ENCODE measurements at places on chromosomes 16 and 17.

DNA sequence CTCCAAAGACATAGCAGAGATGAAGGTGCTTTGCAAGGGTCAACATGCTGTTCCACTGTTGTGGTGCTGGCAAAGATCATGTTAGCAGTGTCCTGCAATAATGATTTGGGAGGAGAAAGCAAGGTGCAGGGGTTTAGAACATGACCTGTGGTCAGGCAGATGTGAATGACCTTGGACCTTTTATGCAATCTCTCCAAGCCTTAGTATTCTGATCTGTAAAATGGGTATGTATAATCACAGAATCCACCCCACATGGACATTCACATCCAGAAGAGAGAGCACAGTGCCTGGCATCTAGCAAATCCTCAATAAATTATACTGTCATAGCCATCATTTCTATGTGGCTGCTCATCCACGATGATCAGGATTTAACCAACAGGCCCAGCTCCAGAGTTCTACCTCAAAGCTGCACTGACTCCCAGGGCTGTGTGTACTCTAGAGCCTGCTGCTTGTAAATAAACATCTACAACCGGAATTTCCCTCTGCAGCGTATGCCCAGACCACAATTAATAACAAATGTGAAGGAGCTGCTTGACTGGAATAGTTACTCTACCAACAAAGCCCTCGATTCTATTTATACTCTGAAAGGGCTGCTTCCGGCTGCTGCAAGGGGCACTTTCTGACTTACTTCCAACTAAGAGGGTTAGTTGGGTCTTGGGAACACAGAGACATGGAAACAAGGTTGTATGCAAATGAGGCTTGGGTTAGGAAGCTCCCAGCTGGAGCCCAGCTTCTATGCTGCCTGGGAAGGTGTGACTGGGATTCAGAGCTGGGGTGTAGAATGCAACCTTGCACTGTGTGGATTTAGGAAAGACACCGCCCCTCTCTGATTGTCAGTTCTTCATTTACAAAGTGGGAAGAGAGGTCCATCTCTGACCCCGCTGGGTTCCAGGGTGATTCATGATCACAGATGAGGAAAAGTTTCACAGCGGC, 265.2 kb downstream of the XYLT1 start:
- no peak for DNase-seq

DNA sequence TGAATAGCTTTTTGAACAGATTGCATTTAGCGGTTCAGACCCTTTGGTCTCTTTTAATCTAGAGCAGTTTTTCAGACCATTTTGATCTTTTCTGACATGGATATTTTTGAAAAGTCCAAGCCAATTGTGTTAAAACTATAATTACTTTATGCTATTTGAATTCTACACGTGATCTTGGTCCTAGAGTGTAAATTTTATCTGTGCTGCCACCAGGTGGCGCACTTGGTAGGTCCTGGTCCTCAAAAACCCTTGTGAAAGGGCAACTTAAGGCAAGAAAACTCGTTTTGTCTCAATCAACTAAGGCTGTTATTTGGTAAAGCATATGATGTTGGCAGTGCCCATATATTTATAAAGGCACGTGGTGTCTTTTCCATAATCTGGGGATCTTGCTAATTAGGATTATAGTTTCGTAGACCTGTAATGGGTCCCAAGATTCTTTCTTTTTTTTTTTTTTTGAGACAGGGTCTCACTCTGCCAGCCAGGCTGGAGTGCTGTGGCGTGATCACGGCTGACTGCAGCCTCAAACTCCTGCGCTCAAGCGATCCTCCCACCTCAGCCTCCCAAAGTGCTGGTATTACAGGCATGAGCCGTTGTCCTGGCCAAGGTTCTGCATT, 43.9 kb upstream of the TEX2 start:
- peak; percentile 55 for DNase-seq

- DNase-seq = no peak
These were observed 137.6 kb downstream of the RBFOX3 start for GRCh38 chr17:79473111-79473875.

GRCh38 chr16:2698965-2699750, 16.8 kb downstream of the KCTD5 start:
- no peak for DNase-seq

- no peak for DNase-seq
These were observed 72.9 kb upstream of the CCL2 start for GRCh38 chr17:34182036-34182803.

- no peak for DNase-seq
These were observed 120.3 kb downstream of the AATF start for GRCh38 chr17:37069087-37069486.

DNA sequence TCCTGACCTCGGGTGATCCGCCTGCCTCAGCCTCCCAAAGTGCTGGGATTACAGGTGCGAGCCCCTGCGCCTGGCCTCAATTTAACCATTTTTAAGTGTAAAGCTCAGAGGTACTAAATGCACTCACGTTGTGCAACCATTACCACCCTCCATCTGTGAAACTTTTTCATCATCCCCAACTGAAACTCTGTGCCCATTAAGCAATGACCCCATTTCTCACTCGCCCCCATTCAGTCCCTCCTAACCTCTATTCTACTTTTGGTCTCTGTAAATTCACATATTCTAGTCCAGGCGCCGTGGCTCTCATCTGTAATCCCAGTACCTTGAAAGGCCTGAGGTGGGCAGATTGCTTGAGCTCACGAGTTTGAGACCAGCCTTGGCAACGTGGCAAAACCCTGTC, 8.3 kb upstream of the SPNS3 start:
- no peak for DNase-seq

- no peak for DNase-seq
These were observed 279.5 kb upstream of the MYOCD start for GRCh38 chr17:12386225-12386624.

DNA sequence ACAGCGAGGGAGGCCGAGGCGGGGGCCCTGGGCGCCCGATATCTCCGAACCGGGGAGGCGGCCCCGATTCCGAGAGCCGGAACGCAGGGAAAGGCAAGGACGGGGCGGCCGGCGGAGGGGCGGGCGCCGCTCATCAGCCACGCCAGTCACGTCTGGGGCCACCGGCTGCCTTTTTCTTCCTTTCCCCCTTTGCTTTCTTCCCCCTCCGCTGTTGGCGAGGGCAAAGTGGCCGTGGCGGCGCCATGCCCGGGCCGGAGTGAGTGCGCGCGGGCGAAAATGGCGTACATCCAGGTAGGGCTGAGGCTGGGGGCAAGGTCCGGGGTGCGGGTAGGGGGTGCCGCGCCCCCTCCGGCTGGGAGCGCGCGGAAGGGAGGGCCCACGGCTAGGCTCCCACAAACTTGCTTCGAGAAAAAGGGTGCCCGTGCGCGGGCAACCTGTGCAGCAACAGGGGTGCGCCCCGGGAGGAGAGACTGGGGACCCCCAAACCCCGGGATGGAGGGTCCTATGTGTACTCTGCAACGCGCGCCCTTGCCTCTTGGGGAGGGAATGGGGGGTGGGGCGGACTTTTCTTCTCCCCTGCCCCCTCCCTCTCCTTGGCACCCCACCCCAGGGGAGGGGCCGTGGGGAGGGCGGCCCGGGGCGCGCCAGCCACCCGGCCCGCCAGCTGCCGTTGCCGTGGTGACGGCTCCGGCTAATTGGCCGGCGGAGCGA, 486 bp downstream of the SYT17 start:
- no peak for DNase-seq

- DNase-seq = no peak
These were observed 77.5 kb downstream of the CDK5R1 start for GRCh38 chr17:32564325-32564724.

DNA sequence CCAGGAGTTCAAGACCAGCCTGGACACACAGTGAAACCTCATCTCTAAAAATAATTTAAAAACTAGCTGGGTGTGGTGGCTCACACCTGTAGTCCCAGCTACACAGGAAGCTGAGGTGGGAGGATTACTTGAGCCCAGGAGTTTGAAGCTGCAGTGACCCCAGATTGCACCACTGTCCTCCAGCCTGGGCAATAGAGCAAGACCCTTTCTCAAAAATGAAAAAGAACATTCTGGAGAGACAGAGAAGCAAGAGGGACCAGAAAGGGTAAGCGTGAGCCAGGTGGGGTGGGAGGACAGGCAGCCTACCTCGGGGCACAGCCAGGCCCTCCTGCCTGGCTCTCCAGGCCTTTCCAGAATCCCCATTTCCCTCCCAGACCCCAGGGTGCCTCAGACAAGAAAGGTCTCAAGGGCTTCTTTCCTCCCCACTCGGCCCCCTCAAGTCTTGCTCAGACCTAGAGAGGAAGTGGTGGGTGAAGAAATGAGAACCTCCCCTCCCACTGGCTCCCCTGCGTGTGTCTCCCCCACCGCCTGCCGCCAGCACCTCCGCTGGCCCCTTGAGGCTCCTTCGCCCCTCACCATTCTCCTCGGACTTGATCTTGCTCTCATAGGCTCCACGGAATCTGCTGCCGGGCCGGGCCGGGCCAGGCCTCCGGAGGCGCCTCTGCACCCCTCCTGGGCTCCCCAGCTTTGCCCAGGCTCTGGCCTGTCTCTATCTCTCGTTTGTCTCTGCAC, 503 bp downstream of the C16orf54 start:
- peak; percentile 68 for DNase-seq

DNA sequence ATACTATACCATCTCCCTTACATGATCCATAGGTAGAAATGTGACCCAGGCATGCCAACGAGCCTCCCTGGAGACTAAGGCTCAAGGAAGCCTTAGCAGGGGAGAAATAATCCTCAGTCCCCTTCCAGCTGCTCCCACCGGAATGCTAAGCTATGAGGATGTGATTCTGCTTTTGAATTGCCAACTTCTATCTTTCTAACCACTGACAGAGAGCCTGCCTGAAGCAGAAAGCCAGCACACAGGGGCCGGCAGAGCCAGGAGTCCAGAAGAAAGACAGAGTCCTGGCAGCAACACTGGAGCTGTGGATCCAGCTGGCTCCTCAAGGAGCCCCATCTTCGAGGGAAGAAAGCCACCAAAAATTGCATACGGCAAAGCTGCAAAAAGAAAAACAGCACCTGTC, 579.6 kb upstream of the CDH5 start:
- no peak for DNase-seq

DNA sequence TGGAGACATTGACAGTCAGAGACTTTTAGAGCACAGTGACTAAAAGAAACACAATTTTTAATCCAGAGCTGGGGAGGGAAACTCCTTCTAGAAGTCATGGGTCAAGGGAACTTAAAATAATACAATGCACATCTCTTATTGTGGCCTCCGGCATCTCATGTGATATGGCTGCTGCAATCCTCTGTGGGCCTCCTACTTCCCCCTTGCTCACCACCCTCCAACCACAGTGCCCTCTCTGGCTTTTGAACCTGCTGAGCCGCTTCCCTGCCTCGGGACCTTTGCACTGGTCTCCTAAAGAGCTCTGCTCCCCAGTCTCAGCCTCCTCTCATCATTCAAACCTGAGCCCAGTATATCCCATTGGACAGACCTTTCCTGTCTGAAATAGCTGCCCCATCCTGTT, 47.6 kb downstream of the HS3ST2 start:
- DNase-seq = no peak

- no peak for DNase-seq
These were observed 438.8 kb downstream of the PMP22 start for GRCh38 chr17:14826358-14826757.

GRCh38 chr17:16329519-16330271, 23.6 kb downstream of the CENPV start:
- DNase-seq = no peak

GRCh38 chr17:65558683-65559460, 2.6 kb downstream of the AXIN2 start:
- DNase-seq = no peak

GRCh38 chr17:78558181-78558850, 18.9 kb downstream of the DNAH17 start:
- DNase-seq = no peak

DNA sequence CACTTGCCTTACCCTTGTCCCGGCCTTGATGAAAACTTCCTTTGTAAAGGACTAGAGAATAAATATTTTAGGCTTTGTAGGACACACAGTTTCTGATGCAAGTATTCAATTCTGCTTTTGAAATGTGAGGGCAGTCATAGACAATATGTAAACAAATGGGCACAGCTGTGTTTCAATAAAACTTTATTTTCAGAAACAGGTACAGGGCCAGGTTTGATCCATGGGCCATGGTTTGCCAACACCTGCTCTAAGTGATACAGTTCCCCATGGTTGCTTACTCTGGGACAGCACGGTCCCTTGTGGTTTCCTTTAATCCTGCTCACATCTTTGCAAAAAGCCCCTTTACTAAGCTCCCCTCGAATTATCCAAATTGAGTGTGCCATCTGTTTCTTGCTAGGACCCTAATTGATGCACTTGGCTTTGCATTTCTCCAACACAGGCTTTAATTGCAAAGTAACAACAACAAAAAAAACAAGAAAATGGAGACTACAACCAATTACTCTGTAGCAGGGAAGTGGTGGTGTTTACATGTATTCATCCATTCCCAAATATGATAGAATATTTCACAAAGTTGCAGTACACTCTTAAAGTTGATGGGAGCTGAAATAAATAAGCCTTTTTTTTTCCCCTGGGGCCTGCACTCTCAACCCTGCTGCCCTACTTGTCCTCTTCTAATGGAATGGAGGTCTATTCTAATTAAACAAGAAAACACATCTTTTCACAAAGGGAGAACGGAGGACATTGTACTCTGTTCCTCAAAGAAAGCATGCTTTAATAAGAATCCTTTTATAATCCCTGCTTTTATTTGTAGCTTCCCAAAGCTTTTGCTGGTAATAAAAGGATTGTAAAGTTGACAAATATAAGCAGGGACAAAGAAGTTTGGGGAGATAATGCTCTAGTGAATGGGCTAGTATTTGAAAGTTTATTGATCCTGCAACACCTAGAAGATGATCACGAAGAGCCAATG, 37.7 kb upstream of the TOX3 start:
- no peak for DNase-seq

- DNase-seq = peak; percentile 15
These were observed 1.1 kb upstream of the USP32 start for GRCh38 chr17:60392845-60393702.

GRCh38 chr17:72302735-72303134, 181.9 kb downstream of the SOX9 start:
- no peak for DNase-seq

- no peak for DNase-seq
These were observed 38.4 kb downstream of the TNFRSF13B start for GRCh38 chr17:16933317-16934132.

DNA sequence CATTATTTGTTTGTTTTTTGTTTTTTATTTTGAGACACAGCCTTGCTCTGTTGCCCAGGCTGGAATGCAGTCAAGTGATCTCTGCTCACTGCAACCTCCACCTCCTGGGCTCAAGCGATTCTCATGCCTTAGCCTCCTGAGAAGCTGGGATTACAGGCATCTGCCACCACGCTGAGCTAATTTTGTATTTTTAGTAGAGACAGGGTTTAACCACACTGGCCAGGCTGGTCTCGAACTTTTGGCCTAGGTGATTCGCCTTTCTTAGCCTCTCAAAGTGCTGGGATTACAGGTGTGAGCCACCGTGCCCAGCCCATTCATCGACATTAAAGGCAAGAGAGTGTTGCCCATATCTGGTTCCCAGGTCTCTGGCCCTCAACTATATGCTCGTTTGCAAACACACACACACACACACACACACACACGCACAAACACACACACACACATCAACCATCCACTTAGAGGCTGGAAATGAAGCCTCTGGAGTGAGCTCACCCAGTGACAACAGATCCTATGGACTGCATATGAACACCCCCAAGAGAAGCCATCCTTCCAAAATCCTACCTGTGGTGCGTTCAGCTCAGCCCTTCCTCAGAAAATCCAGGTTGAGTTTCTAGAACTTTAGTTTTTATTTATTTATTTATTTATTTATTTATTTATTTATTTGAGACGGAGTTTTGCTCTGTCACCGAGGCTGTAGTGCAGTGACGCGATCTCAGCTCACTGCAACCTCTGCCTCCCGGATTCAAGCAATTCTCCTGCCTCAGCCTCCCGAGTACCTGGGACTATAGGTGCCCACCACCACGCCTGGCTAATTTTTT, 12.3 kb upstream of the SEPHS2 start:
- DNase-seq = no peak
